ENCODE measurements at places on chromosomes 7 and 10.

- H3K27me3 ChIP-seq = peaks cover 3% of the 10 kb centered on the region
- no peaks in the 10 kb centered on the region for H3K36me3 ChIP-seq
- no peaks in the 10 kb centered on the region for H3K4me1 ChIP-seq
These were observed 132.2 kb upstream of the NPVF start for GRCh38 chr7:25360451-25360850.

GRCh38 chr7:21367081-21367480 is 60.8 kb upstream of the SP4 start:
- H3K36me3 ChIP-seq = peaks cover 25% of the 10 kb centered on the region
- no peaks in the 10 kb centered on the region for H3K27me3 ChIP-seq

- H3K4me3 ChIP-seq = no peak overlapping the region
- no peak overlapping the region for H3K27ac ChIP-seq
- H3K27me3 ChIP-seq = peaks cover 21% of the 10 kb centered on the region
These were observed 44.6 kb downstream of the SLC16A12 start for GRCh38 chr10:89490596-89491335.

DNA sequence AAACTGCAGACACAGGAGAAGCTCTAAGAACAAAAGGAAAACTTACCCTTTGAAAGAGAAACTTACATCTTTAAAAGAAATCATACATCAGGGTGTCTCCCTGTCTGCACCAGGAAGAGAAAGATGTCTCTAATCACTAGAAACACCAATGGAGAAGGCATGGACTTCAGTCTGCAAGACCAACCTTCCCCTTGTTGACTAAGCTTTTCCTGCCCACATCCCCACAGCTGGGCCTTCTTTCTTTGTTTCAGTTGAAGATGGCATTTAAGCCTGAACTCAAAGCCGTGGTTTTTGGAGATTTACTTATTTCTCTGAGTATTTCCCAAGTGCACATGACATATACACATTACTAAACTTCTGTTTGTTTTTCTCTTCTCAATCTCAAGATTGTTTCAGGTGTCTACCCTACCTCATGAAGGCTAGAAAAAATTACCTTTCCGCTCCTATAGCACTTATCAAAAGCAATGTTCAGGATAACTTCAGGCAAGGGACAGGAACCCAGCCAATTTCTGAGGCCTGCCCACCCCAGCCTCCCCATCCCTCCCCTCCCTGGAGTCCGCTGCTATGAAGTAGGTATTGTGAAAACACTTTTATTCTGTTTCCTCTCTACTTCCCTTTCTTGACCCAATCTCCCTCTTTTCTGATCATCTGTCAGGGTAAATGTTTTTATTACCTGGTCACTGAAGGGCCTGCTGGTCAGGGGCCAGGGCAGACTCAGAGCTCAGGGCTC is 2.8 kb upstream of the SLC29A3 start:
- no peak overlapping the region for H3K4me3 ChIP-seq
- no peak for DNase-seq
- H3K4me1 ChIP-seq = peaks cover 33% of the 10 kb centered on the region
- H3K27me3 ChIP-seq = peaks cover 2% of the 10 kb centered on the region
- H3K36me3 ChIP-seq = no peaks in the 10 kb centered on the region

DNA sequence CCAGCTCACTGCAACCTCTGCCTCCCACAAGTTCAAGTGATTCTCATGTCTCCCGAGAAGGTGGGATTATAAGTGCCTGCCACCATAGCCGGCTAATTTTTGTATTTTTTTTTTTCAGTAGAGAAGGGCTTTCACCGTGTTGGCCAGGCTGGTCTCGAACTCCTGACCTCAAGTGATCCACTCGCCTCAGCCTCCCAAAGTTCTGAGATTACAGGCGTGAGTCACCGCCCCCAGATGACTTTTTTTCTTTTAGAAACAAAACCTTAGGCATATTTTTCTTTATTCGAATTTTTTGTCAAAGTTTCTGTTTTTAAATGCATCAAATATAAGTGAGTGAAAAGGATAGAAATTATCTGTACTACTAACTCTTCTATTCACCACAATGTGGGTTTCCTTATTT is 113.1 kb downstream of the LRRC4 start:
- no peaks in the 10 kb centered on the region for H3K4me1 ChIP-seq
- H3K36me3 ChIP-seq = peaks cover 2% of the 10 kb centered on the region
- H3K27ac ChIP-seq = no peak overlapping the region
- no peak for DNase-seq
